Smooth muscle cell of trachea (primary cell): ENCODE measurements at places on chromosomes 3 and 15. TPM values are rescaled to one million over a fixed set of nuclear protein-coding genes. Genes with fewer than 3 reads are reported as not detected.

CCNB2 gene
- total RNA-seq: 5.1 and 71.3 TPM in 2 replicates

MME gene
- 422 and 590 TPM in 2 replicates for total RNA-seq

RAD51 gene
- total RNA-seq: 1.3 and 4.1 TPM in 2 replicates

ZBBX gene
- total RNA-seq: not detected in 2 replicates

TTC21A gene
- total RNA-seq: 3.5 and 6.1 TPM in 2 replicates

GP9 gene
- not detected in 2 replicates for total RNA-seq

C3orf22 gene
- total RNA-seq: not detected in 2 replicates

CCDC14 gene
- total RNA-seq: 38.7 and 60.4 TPM in 2 replicates

GOLGA6L7 gene
- not detected in 2 replicates for total RNA-seq

ADAMTS17 gene
- 0.15 and 0.17 TPM in 2 replicates for total RNA-seq

TMEM207 gene
- total RNA-seq: not detected in 2 replicates

GREM1 gene
- 141 and 1,212 TPM in 2 replicates for total RNA-seq

FOXB1 gene
- not detected in 2 replicates for total RNA-seq

PSTPIP1 gene
- 0.17 and 0.73 TPM in 2 replicates for total RNA-seq

BTD gene
- total RNA-seq: 25.3 and 32.6 TPM in 2 replicates

DISP2 gene
- under 0.01 and 2.2 TPM in 2 replicates for total RNA-seq

FGF7 gene
- 203 and 278 TPM in 2 replicates for total RNA-seq

CYP8B1 gene
- not detected in 2 replicates for total RNA-seq

DPP8 gene
- 40.5 and 46.5 TPM in 2 replicates for total RNA-seq

NANOGP8 gene
- total RNA-seq: 0.15 and 0.33 TPM in 2 replicates

GNB4 gene
- total RNA-seq: 64.7 and 97.0 TPM in 2 replicates

ALDH1A3 gene
- 53.5 and 71.5 TPM in 2 replicates for total RNA-seq

KBTBD12 gene
- total RNA-seq: not detected in 2 replicates
